ENCODE measurements at places on chromosomes 2 and 18.
A peak's percentile ranks its signal among the peaks of the same experiment; 100 is the strongest.

DNA sequence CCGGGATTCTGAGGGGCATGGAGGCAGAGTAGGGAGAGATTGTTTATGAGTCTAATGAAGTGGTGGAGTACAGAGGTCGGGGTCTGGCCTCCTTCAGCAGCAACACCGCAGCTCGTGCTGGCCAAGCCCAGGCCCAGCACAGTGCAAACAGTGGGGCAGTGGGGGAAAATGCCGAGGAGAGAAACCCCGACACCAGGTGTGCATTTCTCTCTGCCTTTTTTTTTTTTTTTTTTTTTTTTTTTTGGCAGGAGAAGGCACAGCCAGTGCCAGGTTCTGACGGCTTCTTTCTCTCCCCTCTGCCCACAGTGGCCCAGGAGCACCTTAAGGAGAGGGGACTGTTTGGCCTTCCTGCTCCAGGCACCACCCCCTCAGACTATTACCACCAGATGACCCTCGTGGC lies 219.3 kb downstream of the GLI2 start:
- DNase-seq = no peak

- DNase-seq = no peak
Measured at GRCh38 chr2:168072626-168073303, 174.6 kb downstream of the STK39 start.

DNA sequence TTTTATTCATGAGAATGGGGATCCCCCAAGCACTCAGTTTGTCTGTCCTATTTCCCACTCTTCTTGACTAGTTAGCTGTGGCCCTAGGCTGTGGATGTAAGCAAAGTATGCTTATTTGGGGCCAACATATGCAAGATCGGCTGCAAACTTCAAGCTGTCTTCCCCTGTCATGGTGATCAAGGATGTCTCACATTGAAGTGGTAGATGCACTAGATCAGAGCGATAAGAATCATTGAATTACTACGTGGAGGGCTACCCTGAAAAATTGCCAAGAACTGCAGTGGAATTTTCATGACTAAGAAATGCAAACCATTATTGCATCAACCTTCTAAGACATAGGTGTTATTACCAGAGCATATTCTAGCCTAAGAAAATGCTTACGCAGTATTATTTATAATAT lies 527.4 kb downstream of the RNF144A start:
- DNase-seq = peak; percentile 37

GRCh38 chr2:119202610-119203310 lies 20.9 kb upstream of the STEAP3 start:
- no peak for DNase-seq

DNA sequence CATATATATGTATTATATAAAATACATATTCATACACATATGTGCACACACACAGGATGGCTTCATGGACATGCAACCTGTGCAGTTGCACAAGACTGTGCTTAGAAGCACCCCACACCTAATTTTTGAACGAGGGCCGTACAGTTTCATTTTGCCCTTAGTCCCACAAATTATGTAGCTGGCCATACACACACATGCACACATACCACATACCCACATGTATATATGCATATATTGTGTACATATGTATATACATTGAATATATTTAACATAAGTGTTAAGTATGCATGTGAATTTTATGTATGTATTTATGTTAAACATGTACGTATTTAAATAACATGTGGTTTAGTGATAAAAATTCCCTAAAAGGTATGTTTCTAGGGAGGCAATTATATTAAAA lies 18.3 kb downstream of the GPATCH11 start:
- no peak for DNase-seq

GRCh38 chr2:137968477-137969417 lies 4.5 kb downstream of the HNMT start:
- no peak for DNase-seq

GRCh38 chr2:187574969-187575750 lies 20.9 kb upstream of the TFPI start:
- DNase-seq = no peak

DNA sequence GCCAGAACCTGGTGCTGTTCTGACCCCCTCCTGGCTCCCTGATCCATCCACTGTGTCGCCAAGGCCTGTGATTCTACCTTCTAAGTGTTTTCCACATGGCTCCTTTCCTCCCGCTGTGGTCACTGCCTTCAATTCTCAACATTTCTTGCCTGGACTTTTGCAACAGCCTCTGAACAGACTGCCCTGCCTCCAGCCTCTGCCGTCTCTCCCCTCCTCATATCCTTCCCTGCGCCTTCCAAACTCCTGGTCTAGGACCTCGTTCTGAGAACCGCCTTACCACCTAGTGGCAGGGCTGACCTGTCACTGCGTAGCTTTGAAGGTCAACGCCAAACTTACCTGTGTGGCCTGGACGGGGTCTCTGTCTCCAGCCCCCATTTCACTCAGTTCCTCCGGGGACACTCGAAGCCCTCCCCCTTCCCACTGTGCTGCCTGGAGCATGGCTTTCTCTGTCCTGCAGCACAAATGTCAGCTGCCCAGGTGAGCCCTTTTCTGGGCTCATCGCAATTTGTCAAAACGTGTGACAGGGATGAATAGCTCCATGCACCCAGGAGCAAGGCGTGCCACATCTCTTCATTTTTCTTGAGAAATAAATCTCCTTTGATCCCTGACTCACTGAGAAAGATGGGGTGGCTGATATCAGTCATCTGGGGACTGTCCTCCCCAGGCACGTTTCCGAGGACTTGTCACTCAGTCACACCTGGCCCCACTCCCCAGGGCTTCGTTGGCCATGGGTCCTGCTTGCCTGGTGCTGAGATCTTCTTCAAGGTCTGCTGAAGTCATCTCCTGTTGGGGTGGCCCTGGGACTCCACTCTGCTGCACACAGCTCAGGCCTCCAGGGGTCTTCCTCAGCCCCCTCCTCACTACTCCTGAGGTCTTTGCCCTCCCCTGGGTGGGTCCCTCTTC lies 46.7 kb downstream of the LDLRAD4 start:
- peak; percentile 66 for DNase-seq

GRCh38 chr18:808086-808485 lies 4.0 kb downstream of the YES1 start:
- DNase-seq = no peak

GRCh38 chr2:168727904-168728470 lies 74.5 kb upstream of the NOSTRIN start:
- no peak for DNase-seq

GRCh38 chr2:99597616-99598015 lies 107.8 kb upstream of the REV1 start:
- DNase-seq = no peak

DNA sequence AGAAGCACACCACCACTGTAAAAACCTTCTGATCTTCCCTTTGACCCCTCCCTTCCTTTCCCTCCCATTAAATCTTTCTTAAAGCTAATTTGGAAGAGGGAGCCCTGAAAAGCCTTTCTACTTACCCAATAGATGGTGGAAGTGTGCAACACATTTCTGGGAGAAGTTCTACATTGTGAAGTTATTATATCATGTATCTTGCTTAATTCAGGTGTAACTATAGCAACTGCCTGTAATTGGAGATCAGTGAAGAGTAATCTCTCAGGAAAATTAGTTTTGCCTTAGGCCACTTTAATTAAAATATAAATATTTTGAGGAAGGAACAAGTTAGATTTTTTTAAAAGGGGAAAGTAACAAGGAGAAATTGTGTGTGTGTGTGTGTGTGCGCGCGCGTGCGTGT lies 266.0 kb downstream of the SH3BP4 start:
- no peak for DNase-seq

GRCh38 chr18:77063260-77063659 lies 69.3 kb downstream of the MBP start:
- DNase-seq = peak; percentile 86

GRCh38 chr18:36843199-36843598 lies 14.3 kb downstream of the KIAA1328 start:
- no peak for DNase-seq

GRCh38 chr2:67783026-67783425 lies 279.8 kb downstream of the C1D start:
- no peak for DNase-seq

- DNase-seq = no peak
Measured at GRCh38 chr18:62588217-62588616, 65.4 kb downstream of the ZCCHC2 start.

DNA sequence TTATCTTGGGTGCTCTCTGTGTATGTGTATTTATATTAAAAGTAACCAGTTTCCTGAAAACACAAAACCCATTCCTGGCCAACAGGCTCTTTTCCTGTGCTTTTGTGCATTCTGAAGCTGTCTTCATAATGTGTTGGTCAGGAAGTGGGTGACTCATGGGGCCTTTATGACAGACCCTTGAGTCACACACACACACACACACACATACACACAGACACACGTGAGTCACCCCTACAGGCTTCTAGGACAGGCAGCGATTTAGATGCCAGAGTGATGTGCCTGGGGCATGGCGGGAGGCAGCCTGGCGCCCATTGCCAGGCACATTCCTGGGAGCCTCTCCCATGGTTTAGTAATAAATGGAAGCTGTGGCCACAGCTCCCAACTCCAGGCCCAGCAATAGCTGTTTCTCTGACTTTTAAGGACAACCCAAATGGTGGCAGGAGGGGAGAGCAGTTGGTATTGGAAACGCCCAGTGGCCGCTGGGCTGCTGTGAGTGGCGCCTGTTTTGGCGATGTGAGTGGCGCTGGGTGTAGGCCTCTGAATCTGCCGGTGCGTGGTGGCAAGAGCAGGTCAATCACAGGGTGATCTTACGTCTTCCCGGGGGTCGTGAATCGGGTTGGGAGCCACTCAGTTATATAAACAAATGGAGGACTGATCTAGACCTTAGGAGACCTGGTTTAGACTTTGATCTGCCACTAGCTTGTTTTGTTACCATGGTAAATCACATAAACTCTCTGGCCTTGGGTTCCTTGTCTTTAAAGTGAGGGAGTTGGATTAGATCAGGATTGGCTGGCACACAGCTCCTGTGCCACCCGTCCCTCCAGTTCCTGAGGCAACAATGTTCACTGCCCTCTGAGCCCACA lies 150.7 kb upstream of the DLX2 start:
- peak; percentile 57 for DNase-seq

DNA sequence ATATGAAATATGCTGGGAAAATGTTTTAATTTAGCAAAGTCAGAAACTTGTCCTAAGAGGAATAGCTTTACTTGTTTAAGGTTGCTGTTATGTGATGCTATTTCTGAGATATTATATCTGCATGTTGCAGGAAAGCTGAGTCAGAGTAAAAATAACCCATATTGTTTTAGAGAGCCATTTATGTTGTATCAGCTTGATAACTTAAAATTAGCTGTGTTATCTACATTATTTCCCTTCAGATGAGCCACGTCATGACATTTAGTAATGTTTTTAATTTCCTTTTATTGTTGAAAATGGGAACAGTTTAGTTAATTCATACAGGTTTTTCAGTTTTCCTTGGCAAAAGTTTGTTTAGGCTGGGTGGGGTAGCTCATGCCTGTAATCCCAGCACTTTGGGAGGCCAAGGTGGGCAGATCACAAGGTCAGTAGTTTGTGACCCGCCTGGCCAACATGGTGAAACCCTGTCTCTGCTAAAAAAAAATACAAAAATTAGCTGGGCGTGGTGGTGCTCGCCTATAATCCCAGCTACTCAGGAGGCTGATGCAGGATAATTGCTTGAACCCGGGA lies 55.8 kb downstream of the TTC27 start:
- no peak for DNase-seq

GRCh38 chr2:128662051-128662471 lies 343.4 kb upstream of the HS6ST1 start:
- DNase-seq = no peak

GRCh38 chr2:186477790-186478189 lies 8.3 kb upstream of the ZC3H15 start:
- DNase-seq = no peak

DNA sequence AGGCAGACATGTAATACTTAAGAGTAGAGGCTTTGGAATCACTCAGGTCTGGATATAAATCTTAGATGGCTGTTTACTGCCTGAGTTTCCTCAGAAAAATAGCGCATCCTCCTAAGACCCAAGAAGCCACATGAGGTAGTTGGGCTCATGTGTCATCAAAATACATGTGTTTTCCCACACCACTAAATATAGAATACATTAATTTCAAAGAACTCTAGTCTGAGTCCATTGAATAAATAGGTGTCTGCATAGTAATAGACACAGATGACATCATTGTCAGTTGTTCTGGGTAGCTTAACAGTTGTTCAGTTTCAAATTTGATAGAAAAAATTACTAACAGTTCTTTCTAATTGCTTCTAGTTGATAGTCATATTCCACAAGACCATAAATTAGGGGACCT lies 9.6 kb downstream of the PPP1R1C start:
- no peak for DNase-seq

DNA sequence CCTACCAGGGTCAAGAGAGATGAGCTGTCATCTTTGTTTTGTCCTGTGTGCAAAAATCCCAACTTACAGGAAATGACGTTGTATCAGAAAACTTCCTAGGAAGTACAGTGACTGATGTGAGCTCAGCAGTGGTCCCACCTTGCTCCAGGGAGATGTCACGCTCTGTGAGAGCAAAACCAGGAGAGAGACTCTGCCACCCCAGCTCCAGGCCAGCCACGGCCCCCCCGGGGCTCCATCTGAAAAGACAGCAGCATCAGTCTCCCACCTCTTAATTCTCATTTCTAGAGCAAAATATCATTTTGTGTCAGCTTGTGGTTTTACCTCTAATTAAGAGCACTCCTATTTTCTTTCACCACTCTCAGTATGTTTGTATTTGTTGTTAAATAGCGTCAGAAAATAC lies 57.5 kb downstream of the MYL12B start:
- DNase-seq = no peak

- no peak for DNase-seq
Measured at GRCh38 chr2:142165790-142166189, 35.0 kb upstream of the LRP1B start.

- DNase-seq = no peak
Measured at GRCh38 chr2:64551851-64552250, 27.7 kb downstream of the AFTPH start.

- DNase-seq = no peak
Measured at GRCh38 chr2:215486291-215487001, 50.6 kb upstream of the FN1 start.

- no peak for DNase-seq
Measured at GRCh38 chr2:54332386-54332785, 76.4 kb upstream of the TSPYL6 start.

DNA sequence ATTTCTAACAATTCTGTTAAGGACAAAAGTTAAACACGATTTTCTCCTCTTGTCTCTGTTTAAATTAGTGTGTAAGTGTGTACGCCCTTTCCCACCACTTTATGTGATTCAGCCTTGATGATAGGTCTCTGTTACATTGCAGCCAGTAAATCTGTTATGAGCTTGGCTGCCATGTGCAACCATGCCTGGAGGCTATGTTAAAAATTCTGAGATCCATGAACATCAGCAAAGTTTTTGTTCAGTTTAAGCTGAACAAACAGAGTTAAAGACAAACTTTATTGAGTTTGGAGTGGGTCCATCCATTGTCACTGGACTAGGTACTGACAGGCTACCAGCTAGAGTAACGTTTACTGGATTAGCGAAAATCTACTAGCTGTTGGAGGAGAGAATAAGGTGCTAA lies 110.4 kb downstream of the NCKAP5 start:
- DNase-seq = no peak

- DNase-seq = no peak
Measured at GRCh38 chr2:233489143-233489542, 77.4 kb downstream of the USP40 start.

DNA sequence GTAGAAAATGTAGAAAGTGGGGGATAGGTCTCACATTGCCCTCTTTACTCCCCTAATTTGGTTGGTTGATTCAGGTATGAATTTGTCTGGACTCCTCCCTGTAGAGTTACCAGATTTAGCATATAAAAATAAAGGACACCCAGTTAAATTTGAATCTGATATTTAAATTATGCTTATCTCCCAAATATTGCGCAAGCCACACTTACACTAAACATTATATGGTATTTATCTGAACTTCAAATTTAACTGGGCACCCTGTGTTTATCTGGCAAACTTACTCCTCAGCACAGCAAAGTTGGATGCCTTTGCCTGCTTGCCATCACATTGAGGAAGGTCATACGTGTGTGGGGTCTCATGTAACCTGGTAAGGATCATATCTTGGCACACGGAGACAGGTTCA lies 882.4 kb upstream of the FAM98A start:
- DNase-seq = no peak

All from CD4-positive, alpha-beta T cell treated with Interleukin-4 for 4 hours (primary cell).